ENCODE measurements at places on chromosomes 2 and 18.

GRCh38 chr2:222900354-222900753 is 39.5 kb downstream of the ACSL3 start:
- no peak for DNase-seq

DNA sequence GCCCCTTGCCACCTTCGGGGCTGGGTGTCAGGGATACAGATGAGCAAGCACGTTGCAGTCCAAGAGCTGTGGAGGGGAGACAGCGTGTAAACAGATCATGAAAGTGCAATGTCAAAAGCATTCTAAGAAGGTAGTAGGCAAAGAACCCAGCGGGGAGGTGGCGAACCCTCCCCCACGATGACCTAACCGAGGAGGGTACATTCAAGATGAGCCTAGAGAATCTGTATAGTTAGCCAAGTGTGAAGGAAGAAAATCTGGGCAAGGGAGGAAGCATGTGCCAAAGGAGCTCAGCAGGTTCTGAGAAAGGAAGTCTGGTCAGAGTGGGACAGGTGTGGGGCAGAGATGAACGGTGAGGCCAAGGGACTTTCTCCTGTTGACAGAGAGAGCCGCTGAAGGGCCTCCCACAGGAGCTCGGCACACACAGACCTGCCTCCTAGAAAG is 106.9 kb downstream of the SP3 start:
- DNase-seq, result no peak

DNA sequence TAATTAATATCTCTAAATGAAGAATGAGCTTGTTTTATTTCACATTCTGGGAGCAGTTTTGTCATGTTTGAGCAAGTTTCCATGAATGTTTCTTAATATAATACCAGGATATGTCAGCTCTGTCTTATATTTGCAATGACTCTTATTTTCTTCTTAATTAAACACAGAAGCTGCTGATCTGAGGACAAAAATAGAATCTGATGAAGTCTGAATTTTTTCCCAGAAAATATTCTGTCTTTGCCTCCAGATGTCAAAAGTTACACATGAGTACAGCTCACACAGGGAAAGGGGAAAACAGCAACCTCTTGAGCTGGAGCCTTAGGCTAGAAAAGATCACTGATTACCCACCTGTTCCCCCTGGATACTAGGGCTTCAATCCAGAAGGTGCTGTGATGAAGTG is 606.6 kb upstream of the SYT4 start:
- DNase-seq, result no peak

GRCh38 chr2:63735263-63735662 is 106.4 kb upstream of the UGP2 start:
- no peak for DNase-seq

DNA sequence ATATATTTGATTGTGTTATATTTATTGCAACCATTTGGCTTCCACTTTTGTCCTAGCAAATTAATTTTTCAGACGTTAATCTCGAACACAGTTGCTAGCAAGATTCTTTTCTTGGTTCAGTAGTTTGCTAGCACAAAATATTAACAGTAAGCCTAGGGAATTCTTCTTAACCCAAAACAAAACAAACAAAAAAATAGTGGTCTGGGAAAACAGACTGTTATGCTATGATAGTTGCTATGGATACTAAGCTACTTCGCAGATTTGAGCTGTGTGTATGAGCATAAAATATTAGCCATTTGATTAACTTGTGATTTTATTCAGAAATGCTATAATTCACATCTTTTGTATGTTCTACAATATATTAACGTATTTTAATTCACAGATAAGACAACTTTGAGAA is 541.5 kb upstream of the NETO1 start:
- DNase-seq, result no peak

GRCh38 chr18:78519394-78520062 is 460.1 kb upstream of the SALL3 start:
- DNase-seq, result peak; percentile 38

- DNase-seq, result no peak
These were observed 80.2 kb upstream of the SKOR2 start for GRCh38 chr18:47331641-47332040.

DNA sequence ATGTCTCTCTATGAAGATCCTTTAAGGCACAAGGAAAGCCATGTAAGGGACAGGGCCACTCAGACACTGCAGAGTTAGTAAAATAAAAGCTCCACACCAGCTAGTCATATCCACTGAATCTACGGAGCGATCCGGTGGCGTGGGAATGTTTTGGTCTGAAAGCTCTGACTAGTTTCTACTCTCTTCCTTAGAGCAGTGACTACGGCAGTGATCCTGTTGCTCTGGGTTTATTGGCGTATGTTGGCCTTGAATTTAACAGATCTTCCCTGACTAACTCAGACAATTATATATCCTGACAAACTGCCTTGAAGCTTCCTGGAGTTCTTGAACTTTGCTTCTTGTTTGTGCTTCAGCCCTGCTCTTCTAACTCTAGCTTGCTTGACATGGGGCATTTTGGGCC is 115.3 kb upstream of the FZD5 start:
- DNase-seq, result no peak

GRCh38 chr2:239558661-239559060 is 157.8 kb upstream of the HDAC4 start:
- no peak for DNase-seq

DNA sequence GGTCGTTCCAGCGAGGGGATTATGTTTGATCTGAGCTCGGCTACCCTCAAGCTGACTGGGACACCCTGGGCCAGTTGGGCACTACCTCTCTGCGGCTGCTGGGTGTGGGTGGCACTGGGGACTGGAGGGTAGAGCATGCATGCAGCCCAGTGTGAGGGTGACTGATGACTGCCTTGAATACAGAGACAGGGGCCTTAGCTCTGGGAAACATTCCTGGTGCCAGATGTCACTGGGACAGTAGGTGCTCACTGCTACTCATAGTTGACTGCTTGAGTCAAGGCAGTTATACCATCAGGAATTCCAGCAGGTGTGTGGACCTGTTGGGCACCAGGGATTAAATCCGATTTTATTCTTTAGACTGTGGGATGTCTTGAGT is 33.6 kb upstream of the ATP6V1B1 start:
- DNase-seq, result no peak

DNA sequence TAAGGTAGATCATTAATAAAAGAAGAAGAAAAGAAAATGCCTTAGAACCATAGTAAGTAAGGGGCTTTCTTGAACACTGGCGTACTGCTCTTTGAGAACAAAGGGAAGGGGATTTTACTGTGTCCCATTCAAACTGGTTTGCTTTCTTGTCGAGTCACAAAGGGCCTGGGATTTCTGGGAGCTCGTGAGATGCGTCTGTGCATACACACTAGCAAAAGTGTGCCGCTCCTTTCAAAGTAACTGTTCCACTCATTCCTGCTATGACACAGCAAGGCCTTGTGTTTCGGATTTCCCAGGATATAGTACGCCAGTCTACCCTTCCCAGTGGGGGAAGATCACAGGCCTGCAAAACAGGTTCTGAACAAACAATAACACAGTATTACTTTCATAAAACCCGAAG is 93.0 kb downstream of the KCTD18 start:
- no peak for DNase-seq

- no peak for DNase-seq
These were observed 62.7 kb upstream of the KIF5C start for GRCh38 chr2:148812306-148812705.

DNA sequence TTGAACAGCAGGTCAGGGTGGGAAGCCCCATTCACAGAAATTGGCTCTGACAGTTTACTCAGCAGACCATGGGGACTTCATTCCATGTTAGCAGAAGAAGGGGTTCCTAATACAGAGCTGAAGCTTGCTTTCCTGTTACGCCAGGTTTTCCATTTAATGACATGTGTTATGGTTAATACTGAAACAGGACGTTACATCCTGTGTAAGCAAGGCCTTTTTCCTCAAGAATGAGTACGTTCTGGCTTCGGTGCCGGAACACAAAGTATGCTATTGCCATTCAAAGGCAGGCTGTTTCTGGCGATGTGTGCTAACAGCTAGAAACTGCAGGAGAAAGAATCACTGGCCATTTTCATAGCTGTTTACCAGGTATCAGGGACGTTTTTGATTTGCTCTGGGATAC is 190.4 kb downstream of the SNTG2 start:
- no peak for DNase-seq

DNA sequence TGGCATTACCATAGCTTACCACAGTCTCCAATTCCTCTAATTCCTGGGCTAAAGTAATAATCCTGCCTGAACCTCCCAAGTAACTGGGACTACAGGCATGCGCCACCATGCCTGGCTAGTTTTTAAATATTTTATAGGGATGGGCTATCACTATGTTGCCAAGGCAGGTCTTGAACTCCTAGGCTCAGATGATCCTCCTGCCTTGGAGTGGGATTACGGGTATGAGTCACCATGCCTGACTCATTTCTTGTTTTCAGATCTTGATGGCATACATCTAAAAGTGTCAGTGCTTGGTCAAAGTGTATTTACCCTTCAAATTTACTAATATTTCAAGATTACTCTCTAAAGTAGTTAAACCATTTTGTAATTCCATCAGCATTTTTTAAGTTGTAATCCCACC is 9.4 kb upstream of the SOCS6 start:
- DNase-seq, result no peak

DNA sequence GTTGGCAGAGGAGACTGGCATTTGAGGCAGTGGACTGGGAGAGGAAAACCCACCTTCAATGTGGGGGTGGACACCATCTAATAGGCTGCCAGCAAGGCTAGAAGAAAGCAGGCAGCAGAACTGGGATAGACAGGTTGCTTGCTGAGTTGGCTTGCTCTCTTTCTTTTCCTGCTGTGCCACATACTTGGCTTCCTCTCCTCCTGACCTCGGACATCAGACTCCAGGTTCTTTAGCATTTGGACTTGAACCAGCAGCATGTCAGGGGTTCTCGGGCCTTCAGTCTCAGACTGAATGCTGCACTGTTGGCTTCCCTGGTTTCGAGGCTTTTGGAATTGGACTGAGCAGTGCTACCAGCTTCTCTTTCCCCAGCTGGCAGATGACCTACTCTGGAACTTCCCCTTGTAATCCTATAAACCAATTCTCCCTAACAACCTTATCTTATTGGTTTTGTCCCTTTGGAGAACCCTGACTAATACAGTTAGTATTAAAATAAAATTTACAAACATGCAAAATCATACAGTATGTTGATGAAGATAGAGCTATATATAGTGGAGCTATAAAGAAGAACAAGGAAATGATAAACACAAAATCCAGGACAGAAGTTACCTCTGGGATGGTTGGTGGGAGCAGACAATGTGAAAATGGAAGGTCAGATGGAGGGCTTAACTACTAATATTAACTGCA is 15.9 kb downstream of the DSEL start:
- no peak for DNase-seq

- no peak for DNase-seq
These were observed 513.0 kb downstream of the GALR1 start for GRCh38 chr18:77762642-77763041.

GRCh38 chr2:147855977-147856376 is 11.1 kb downstream of the ACVR2A start:
- DNase-seq, result no peak

- DNase-seq, result no peak
These were observed 291.4 kb downstream of the THSD7B start for GRCh38 chr2:137056704-137057103.

- no peak for DNase-seq
These were observed 113.5 kb downstream of the EFEMP1 start for GRCh38 chr2:55809875-55810621.

DNA sequence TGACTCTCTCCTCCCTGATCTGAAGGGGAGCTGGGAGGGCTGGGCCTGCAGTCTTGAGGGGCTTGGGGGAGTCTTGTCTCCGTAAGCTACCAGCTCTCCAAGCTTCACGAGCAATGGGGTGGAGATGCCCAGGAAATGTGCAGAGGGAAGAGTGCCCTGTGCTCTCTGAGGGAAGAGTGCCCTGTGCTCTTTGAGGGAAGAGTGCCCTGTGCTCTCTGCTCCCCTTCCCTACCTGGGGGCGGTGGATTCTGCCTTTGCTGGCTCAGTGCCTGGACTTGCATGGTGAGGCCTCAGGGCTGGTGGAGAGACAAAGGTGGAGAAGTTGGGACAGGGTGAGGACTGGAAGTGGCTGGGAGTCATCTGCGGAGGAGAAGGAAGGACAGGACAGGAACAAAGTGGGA is 72.7 kb downstream of the TWIST2 start:
- DNase-seq, result peak; percentile 51

DNA sequence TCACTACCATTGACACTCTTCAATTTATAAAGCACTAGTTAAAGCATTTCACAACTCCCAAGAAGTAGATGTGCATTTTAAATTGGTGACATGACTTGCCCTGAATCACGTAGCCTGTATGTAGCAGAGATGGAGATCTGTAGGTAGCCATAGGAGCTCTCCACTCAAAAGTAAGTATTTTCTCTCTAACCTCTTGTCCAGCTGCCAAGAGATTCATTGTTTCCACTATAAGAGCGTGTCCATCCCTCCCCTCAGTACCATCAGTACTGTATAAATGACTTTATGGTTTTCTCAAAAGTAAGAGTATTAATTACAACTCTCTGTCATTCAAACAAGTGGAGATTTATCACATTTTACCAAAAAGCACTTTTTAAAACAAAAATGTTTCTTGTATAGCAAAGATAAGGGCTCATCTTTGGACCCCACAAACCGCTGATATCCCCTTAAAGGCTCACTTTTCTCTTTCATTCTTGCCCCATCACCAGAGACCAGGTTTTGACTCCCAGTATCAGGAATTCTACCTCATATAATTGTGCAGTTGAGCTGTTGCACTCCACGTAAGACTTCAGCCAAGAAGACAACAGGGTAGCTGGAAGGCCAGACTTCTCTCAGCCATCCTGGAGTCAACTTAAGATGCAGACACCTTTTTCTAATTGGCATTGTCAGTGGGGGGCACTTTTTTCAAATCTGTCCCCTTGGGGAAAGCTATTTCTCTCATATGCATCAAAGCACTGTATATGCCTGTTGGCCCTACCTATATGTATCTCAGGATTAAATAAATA is 78.0 kb upstream of the GALNT5 start:
- DNase-seq, result no peak

DNA sequence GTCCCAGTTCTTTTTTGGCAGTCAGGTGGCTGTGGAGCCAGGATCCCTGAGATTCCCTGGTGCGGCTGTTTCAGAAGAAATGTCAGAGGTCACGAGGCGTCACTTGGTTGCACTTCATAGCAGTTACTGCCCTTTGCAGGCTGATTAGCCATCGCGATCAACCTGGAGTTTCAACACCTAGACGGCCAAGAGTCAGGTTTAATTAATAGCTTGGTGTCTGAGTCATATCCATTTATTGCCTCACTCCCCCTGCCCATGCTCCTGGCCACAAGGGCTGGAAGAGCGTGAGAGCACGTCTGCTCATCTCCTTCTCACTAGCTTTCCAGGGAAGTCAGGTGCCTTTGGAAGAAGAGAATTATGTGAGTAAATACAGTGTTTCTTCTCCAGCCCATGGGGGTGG is 552.3 kb downstream of the TSN start:
- DNase-seq, result no peak

- DNase-seq, result no peak
These were observed 38.4 kb upstream of the DTNB start for GRCh38 chr2:25711675-25712354.

DNA sequence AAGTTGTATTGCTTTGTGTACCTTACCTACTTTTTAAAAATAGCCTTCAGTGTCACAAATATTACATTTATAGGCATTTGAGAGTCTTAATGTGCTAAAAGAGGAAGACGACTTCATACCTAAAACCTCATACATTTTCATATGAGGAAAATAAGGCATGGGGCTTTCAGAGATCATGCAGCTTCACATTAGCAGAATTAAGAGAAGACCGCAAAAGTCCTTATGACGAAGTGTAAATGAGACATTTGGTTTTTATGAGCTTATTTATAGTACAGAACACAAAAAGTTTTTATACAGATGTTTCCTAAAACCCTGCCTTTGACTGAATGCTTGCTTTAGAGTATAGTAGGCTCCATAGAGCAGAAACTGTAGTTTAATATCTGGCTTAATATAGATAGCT is 10.1 kb upstream of the CCDC138 start:
- DNase-seq, result no peak
